ENCODE measurements at places on chromosomes 3 and 15.

GRCh38 chr3:48750856-48751255 lies 33.8 kb upstream of the IP6K2 start:
- no peak for DNase-seq

GRCh38 chr3:180548050-180548449 lies 53.9 kb upstream of the TTC14 start:
- DNase-seq, result no peak

GRCh38 chr15:79136434-79137046 lies 46.0 kb upstream of the RASGRF1 start:
- DNase-seq, result no peak

DNA sequence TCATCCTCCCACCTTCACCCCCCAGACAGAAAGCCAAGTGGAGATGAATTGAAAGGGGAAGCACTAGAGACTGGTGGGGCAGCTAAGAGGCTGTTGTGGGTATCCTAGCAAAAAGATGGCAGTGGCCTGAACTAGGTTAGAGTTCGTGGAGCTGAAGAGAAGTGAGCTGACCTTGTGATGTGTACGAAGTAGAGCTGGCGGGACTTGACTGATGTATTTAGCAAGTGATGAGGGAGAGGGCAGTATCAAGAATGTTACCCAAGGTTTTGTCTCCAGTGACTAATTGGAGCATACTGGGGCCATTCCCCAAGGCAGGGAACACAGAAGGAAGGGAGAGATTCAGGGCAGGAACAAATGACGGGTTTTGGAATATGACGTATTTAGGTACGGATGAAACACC lies 50.0 kb upstream of the CP start:
- no peak for DNase-seq

- DNase-seq, result no peak
Measured at GRCh38 chr15:55676507-55676906, 66.4 kb downstream of the PRTG start.

DNA sequence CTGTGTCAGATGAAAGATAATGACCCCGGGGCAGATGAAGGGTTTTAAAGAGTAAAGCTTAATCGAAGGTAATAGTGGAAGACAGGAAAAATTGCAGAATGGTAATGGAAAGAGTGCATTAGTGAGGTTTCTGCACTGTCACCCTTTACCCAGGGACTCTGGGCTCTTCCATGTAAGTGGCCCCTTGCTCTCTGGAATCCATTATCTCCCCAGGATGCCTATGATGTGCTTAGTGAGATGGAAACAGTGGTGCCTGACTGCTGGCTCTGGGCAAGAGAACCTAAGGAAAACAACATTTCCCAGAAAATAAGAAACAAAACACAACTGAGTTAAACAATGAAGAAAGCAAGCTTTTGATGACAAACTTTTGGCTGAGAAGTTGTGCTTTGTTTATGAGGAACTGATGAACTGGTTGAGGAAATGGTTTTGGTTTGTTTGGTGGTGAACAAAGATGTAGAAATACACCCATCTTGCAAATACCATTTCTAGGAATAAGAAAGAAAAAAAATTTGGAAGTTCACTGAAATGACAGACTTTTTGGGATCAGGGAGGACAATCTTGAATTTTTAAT lies 119.9 kb upstream of the RASGRP1 start:
- no peak for DNase-seq

GRCh38 chr3:152157337-152157736 lies 111.4 kb upstream of the MBNL1 start:
- DNase-seq, result no peak

GRCh38 chr15:74826364-74826819 lies at the start of gene CPLX3:
TSS of gene CPLX3 (plus strand) at chr15:74826627. CDS start at chr15:74826704, 77 bp downstream.
- no peak for DNase-seq

DNA sequence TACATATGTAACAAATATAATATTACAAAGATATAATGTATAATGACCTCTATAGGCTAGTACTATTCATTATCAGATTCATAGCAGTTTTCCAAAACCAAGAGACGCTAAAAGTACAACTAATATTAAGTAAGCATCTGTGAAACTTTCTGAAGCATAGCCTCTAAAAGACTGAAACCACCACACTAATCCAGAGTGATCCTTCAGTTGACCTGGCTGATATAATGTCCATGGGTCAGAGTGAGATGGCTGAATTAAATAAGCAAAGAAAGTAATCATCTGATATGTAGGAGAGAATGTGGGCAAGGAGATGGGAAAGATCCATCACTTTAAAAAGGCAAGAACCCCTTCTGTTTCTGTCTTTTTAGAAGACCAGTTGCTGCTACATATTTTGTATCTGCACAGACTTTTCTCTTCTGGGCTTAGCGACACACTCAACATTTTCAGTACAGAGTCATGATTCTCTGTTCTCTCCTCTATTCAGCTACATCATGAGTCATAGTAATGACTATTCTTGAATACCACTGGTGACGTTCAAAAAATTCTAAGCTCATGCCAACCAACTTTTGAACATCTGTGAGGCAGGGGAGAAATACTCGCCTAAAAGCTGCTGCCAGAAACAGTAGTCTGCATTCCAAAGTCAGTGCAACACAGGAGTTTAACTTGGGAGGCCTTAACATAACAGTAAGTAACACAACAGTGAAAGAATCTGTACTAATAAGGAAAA lies 149.6 kb downstream of the MAGI1 start:
- no peak for DNase-seq

- no peak for DNase-seq
Measured at GRCh38 chr15:29344474-29344873, 74.9 kb upstream of the NSMCE3 start.

- no peak for DNase-seq
Measured at GRCh38 chr15:75131269-75131643, 70.4 kb upstream of the C15orf39 start.

- no peak for DNase-seq
Measured at GRCh38 chr3:141323936-141324704, 44.2 kb upstream of the ZBTB38 start.

DNA sequence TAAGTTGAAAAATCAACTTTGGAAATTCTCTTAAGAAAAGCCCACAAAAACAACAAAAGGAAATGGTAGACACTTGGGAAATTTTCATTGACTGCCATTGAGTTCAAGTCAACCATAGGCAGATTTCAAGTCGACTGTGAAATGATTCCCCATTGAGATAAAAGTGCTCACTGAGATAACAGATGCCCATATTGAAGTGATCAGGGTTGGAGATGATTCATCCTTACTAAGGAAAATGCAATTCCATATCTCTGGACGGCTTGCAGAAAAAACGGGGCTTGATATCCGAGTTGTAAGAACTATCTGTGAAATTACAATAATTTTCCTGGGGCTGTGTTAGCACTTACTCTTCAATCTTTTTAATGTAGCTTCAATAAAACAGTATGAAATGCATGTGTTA lies 373.1 kb upstream of the THRB start:
- no peak for DNase-seq

DNA sequence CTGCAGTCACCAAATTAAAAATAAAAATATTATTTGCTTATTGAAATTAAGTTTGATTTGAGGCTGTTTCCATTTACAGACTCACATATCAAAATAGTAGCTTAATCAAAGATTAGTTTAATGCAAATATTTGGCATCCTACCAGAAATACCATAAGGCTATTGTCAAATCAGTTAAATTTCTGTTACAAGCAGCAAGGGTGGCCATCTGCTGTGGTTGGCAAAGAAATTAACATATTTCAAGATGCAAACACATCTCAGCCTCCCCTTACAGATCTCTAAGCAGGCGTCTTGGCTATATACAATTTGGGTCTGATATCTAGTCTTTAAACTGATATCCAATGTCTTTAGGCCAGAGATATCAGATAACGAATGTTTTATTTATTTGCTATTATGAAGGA lies 83.2 kb upstream of the NEDD4 start:
- no peak for DNase-seq

GRCh38 chr3:72750405-72750965 lies 97.8 kb downstream of the SHQ1 start:
- DNase-seq, result no peak

DNA sequence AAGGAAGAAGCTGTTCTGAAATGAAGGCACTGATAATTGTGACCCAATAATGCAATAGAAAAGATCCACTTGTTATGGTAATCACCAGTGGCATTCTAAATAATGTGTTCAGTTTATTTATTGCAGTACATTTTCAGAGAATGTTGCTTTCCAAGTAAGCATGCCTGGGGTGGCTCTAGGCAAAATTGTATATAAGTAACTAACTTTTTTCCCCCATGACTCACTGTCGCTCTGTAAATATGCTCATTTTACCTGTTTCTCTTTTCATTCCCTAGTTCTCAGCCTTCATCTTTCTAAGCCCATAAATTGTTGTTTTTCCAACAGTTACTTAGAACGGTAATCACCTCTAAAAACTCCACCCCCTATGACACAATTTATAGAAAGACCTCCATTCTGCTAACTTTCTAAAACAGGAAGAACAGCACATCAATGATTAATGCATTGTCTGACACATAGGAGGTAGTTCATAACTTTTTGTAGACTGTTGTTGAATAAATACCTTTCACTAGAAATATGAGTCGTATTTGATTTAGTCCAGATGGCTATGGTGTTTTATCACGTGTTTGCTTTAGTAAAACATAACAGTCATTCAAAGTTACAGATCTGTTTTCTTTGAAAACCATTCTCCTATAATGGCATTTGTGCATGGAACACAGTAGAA lies 143.1 kb downstream of the LSAMP start:
- no peak for DNase-seq

GRCh38 chr15:85551221-85551832 lies 170.9 kb downstream of the AKAP13 start:
- no peak for DNase-seq

DNA sequence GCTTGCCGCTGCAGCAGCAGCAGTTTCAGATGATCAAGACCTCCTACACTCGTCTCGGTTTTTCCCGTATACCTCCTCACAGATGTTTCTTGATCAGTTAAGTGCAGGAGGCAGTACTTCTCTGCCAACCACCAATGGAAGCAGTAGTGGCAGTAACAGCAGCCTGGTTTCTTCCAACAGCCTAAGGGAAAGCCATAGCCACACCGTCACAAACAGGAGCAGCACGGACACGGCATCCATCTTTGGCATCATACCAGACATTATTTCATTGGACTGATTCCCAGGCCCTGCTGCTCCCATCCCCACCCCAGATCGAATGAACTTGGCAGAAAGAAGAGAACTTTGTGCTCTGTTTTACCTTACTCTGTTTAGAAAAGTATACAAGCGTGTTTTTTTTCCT lies 17.6 kb downstream of the CALML4 start:
- DNase-seq, result no peak
